ENCODE measurements at places on chromosomes 3 and 15. TPM values are rescaled to one million over a fixed set of nuclear protein-coding genes. Genes with fewer than 3 reads are reported as not detected.

Gene TTLL3
- total RNA-seq, result 50.5 TPM

Gene APEH
- 45.5 TPM for total RNA-seq

DNA sequence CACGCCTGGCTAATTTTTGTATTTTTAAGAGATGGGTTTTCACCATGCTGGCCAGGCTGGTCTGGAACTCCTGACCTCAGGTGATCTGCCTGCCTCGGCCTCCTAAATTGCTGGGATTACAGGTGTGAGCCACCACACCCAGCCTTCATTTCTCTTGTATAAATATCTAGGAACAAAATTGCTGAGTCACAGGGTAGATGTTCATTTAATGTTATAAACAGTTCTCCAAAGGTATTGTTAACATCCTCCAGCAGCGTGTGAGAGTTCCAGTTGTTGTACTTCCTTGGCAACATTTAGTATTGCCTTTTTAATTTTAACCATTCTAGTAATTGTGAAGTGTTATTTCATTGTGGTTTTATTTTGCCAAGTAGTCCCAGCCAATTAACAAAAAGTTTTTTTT, 23.6 kb upstream of the MTMR14 start:
- H3K36me3 ChIP-seq, result no peaks in the 10 kb centered on the region
- no peaks in the 10 kb centered on the region for H3K4me1 ChIP-seq
- no peak overlapping the region for H3K4me3 ChIP-seq
- no peaks in the 10 kb centered on the region for H3K27me3 ChIP-seq

DNA sequence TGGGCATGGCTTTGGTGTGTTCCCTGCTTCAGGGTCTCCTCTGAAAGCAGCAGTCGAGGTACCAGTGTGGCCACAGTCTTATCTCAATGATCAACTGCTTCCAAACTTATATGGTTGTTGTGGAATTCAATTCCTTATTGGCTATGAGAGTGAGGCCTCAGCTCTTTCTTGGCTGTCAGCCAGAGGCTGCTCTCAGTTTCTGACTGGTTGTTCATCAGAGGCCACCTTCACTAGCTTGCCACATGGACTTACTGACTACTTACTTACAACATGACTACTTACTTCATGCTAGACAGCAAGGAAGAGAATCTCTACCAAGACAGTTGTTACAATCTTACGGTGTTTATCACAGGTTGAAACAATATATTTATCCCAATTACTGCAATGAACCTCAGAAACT, 789.2 kb downstream of the DIPK2A start:
- DNase-seq, result no peak
- H3K27ac ChIP-seq, result no peak overlapping the region
- no peaks in the 10 kb centered on the region for H3K27me3 ChIP-seq
- H3K36me3 ChIP-seq, result no peaks in the 10 kb centered on the region
- H3K4me1 ChIP-seq, result no peaks in the 10 kb centered on the region

DNA sequence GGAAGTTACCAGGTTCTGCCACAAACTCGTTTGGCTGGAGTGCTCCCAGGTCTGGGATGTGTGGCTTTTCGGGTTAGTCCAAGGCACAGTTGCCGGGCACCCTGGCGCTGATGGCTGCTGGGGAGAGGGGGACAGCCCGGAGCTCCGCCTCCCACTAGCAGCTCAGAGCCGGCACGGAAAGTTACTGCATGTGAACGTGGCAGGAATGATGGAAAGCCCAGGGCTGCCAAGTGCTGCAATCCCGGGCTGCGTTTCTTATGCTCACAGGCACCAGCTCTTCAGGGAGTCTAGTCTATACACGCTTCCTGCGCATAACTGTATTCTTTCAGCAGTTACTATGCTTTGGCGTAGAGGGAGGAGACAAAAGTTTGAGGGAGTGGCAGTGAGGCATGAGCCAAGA, 141.8 kb upstream of the ICE2 start:
- H3K4me1 ChIP-seq, result no peaks in the 10 kb centered on the region
- DNase-seq, result no peak
- H3K36me3 ChIP-seq, result no peaks in the 10 kb centered on the region

Gene CRELD1
- 10.7 TPM for total RNA-seq

Gene CNTN6
- total RNA-seq, result not detected

DNA sequence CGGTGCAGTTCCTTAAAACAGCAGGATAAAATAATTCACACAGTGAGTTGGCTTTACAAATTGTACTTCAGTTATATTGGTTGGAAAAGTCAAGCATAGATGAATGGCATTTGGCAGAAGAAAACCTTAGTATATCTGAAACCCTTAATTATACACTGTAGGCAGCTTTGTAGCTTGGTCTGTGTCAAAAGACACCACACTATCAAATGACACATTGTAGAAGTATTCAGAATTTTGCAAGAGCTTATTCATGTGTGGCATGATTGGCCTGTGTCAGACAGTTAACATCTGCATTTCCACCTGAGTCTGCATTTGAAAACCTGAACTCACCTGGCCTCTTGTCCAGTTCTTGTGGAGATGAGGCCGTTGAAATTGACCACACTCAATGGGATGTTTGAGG, 13.8 kb downstream of the TMEM266 start:
- DNase-seq, result no peak
- no peak overlapping the region for H3K27ac ChIP-seq
- no peaks in the 10 kb centered on the region for H3K27me3 ChIP-seq
- no peaks in the 10 kb centered on the region for H3K4me1 ChIP-seq

Gene GPR87
- total RNA-seq, result not detected

DNA sequence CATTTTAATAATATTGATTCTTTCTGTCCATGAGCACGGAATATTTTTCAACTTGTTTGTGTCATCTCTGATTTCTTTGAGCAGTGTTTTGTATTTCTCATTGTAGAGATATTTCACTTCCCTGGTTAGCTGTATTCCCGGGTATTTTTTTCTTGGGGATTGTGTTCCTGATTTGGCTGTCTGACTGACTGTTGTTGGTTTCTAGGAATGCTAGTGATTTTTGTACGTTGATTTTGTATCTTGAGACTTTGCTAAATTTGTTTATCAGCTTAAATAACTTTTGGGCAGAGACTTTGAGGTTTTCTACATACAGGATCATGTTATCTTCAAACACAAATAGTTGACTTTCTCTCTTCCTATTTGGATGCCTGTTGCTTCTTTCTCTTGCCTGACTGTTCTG, 418.8 kb upstream of the ALCAM start:
- H3K27me3 ChIP-seq, result no peaks in the 10 kb centered on the region
- H3K27ac ChIP-seq, result no peak overlapping the region
- H3K4me3 ChIP-seq, result no peak overlapping the region
- H3K4me1 ChIP-seq, result no peaks in the 10 kb centered on the region
- H3K36me3 ChIP-seq, result no peaks in the 10 kb centered on the region

Gene LRTM1
- total RNA-seq, result not detected

Gene CCR9
- total RNA-seq, result 6.5 TPM

DNA sequence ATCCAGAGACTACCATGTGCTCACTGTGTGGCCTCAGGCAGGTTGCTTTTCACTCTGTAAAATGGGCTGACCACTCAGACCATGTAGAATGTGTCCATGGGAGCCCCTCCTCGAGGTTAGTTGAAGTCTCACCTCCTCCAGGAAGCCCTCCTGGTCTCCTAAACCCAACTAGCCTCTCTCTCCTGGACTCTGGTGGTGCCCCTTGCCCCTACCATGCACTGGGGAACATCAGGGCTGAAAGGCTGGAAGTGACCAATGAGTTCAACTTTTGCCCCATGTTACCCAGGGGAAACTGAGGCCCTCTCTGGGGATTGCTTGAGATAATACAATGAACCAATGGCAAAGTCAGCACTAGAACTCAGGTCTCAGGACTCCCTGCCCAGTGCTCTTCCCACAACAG, 69.2 kb upstream of the SLC6A6 start:
- DNase-seq, result no peak
- H3K36me3 ChIP-seq, result no peaks in the 10 kb centered on the region
- H3K4me1 ChIP-seq, result no peaks in the 10 kb centered on the region
- no peak overlapping the region for H3K4me3 ChIP-seq
- H3K27me3 ChIP-seq, result no peaks in the 10 kb centered on the region
- no peak overlapping the region for H3K27ac ChIP-seq
